ENCODE measurements at places on chromosomes 2 and 18.

DNA sequence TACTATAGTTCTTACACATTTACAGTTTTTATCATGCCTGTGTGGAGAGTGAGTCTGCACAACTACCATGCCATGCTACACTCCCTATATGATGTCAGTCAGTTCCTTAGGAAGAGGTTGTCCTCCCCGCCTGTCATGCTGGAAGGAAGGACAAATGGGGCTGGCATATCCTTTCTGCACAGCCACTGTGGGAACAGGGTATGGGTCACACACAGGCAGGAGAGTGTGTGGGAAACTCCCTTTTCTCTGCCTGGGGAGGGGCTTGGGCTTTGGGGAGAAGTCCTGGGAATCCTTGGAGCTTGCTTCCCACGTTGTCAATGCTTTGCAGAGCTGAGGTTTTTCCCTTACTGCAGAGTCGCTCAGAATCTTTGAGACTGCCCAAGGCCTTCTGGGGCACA lies 232.1 kb downstream of the PRKCE start:
- no peak for DNase-seq

- no peak for DNase-seq
These were observed 27.9 kb downstream of the COL3A1 start for GRCh38 chr2:189002079-189002478.

DNA sequence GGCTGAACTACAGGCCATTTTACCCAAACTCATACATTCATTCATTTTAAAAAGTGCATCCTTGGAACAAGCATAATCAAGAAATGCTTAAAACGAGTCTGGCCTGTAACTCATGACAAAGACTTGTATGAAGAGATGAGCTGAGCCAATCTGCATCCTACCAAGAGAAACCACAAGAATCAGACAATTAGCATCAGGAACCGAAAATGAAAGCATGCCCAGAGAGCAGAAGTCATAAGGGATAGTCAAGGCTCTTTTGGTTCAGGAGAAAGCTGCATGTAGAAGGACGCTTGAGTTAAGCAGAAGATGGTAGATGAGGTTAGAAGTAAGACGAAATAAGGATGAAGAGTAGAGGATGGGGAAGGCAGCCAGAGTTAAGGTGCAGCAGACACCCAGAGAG lies 137.0 kb upstream of the CTNNA2 start:
- no peak for DNase-seq

- no peak for DNase-seq
These were observed 110.0 kb upstream of the KLF7 start for GRCh38 chr2:207275779-207276178.

DNA sequence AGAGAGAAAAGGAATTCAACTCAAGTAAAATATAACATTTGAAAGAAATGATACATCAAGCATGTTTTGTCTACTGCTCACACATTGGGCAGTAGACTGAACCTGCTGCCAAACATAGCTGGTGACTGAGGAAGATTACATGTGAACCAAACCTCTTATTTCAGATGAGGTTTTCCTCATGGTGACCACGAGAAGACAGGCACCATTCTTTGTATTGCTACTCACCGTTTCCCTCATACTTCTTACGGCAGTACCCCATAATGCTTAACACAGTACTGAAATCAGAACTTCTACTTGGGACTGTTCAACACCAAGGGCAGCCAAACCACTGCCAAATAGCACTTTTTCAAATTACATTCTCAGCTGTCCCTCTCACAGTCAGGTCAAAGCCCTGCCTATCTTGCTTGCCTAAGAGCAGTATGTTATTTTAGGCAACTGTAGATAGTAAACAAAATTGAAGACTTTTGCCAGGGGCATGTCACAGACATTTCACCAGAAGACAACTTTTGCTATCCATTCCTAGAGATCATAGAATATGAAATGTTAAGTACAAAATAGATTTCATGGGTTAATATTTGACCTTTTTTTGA lies 167.1 kb upstream of the DOK6 start:
- DNase-seq, result no peak

DNA sequence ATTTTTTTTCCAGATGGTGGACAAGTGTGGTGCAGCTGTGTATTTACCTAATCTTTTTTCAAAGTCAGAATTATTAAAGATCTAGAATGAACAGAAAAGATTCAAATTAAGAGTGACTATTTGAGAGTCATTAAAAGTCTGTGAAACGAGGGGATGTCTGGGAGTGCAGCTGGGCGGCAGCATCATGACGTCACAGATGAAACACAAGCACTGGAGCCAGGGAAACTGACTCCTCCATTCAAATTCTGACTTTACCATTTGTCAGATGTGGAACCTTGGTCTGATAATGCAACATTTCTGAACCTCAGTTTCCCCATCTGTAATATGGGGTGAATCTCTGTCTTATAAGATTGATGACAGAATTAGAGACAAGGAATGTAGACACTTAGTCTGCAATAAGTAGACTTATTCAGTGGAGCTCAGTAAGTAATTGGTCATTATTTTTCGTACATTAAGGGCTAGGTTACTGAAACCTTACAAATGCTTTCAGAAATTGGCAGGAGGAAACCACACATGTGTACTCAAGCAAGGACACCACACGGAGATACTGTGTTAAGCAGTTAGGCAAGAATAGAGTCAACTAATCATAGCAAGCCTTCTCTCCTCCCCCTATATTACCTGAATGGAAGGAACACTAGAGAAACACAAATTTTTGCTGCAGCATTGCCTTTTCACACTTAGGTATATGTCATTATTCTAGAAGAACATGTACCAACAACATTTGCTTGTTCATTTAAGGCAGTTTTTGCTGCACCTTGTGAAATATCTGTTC lies 27.8 kb upstream of the CXXC1 start:
- DNase-seq, result no peak

GRCh38 chr2:192184349-192184748 lies 10.4 kb downstream of the TMEFF2 start:
- no peak for DNase-seq

DNA sequence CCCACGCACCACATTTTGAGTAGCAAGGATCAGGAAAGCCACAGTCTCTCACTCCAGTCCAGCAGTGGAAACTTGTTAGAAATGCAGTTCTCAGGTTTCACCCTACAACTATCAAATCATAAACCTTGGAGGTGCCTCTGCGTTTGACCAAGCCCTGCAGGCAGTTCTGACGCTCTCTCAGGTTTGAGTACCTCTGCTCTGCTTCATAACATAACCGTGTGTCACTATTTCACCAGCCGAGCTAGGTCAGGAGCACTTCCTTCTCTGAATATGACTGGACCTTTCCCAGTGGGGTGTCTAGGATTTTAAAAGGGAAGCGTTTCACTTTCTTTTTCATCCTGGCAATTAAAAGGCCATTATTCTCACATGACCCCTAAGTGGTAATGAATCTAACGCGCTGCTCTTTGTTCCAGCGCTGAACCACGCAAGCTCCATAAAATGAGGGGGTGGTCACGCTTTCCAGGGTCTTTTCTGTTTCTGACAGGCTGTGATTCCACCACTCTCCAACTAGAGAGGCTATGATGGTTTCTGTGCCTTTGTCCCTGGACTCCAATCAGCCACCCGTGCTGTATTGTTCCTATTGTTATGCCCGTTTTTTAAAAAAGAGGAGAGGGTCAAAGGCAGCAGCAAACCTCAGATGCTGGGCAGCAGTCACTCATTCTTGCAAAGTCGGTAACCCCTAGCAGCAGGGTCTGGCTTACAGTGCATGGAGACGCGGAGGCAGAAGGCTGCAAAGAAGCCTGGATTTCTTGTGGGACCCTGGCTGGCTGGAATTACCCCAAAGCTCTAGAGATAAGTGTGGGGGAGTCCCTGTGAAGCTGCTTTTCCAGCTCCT lies 75.2 kb upstream of the CTNNA2 start:
- DNase-seq, result no peak

DNA sequence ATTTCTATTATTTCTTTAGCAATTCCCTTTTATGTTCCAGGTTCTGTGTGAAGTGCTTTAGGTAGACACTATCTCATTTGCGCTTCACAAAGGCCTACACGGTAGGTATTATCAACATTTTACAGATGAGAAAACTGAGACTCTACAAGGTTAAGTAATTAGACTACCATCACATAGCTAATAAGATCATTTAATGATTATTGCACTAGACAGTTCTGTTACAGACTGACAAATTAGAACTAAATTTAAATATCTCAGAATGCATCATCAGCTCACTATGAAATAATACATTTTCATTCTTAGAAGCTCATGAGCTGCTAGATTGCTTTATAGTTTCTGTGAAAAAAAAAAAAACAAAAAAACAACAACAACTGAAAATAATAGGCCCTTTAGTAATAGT lies 37.9 kb downstream of the DARS1 start:
- DNase-seq, result no peak

- no peak for DNase-seq
These were observed 37.3 kb downstream of the MTCL1 start for GRCh38 chr18:8742387-8743361.

- no peak for DNase-seq
These were observed 1.3 kb upstream of the KCMF1 start for GRCh38 chr2:84969511-84970209.

GRCh38 chr2:163888591-163888990 lies 152.8 kb upstream of the FIGN start:
- DNase-seq, result no peak

DNA sequence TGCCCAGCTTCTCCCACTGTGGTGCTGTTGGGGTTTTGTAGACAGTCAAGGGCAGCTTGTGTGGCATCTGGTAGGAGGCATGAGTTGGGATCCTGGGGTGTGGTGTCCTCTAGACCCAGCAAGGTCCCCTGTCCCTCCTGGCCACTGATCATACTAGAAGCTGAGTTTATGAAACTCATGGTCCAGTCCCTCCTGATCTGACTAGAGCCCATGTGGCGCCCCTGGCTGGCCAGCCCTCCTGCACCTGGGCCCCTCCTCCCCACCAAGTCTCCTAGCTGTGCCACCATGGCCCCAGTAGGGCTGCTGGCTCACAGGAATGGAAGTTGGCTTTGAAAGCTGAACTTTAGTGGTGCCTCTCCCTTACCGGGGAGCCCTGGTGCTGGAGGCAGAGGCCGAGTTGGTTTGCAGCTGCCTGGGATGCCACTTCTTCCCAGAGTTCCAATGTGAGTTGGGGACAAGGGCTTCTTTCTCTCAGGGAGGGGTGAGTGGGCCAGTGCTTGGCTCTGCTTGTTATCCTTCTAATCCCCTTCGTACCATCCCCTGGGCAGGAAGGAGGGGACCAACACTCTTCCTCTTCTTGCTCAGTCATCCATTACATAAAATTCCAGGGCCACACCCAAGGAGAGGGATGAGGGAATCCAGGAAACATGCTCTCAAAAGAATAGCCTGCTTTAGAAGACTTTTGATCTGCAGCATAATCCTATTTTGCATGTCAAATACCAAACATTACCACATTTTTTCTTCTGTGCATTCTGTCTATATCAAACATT lies 37.5 kb upstream of the HAAO start:
- DNase-seq, result no peak

DNA sequence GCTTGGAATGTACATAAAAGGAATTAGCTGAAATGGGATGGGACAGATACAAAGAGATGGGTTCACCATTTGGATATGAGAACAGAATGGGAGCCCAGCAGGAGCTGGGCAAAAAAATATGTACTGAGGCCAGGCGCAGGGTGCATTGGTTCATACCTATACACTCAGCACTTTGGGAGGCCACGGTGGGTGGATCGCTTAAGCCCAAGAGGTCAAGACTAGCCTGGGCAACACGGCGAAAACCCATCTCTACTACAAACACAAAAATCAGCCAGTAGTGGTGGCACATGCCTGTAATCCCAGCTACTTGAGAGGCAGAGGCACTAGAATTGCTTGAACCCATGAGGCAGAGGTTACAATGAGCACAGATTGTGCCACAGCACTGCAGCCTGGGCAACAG lies 30.4 kb downstream of the SCN7A start:
- DNase-seq, result no peak

DNA sequence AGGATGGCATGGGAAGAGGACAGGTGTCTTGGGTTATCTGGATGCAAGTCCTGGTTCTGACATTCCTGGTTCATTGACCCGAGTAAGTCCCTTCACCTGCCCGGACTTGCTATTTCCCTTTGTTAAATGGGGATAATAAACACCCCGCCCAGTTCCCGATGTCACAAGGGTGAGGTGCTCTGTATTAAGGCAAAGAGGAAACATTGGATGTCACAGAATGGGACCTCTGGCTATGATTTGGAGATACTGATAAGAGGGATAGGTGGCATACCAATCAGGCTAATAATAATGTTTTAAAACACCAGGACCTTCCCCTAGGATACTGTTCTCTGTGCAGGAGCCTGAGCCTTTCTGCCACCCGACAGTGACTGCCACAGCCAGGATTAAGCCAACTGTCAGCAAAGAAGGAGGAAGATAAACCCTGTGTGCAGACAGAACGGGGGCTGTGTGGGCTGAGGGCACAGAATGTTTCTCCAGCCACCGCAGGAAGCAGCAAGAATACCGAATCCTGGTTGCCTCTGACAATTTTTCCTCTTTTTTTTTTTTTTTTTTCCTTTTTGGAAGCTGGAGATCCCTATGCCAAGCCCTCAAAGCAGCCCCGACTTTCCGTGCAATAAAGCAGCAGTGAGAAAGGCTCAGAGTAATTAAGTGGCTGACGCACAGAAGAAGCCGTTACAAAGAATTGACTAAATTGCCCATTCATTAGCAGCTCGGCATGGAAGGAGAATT lies 336.6 kb downstream of the SMAD2 start:
- no peak for DNase-seq

- DNase-seq, result no peak
These were observed 55.8 kb upstream of the MGAT5 start for GRCh38 chr2:134198006-134198634.

GRCh38 chr2:141923657-141924056 lies 207.2 kb downstream of the LRP1B start:
- DNase-seq, result no peak

GRCh38 chr2:48768669-48769068 lies 13.1 kb upstream of the LHCGR start:
- DNase-seq, result no peak

GRCh38 chr2:196284144-196284844 lies 112.9 kb upstream of the STK17B start:
- no peak for DNase-seq

DNA sequence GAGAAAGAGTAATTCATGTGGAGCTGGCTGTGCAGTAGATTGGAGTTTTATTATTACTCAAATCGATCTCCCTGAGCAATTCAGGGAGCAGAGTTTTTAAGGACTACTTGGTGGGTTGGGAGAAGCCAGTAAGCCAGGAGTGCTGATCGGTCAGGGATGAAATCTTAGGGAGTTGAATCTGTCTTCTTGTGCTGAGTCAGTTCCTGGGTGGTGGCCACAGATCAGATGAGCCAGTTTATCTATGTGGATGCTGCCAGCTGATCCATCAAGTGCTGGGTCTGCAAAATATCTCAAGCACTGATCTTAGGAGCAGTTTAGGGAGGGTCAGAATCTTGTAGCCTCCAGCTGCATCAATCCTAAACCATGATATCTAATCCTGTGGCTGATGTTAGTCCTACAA lies 17.0 kb upstream of the UGT1A8 start:
- no peak for DNase-seq

DNA sequence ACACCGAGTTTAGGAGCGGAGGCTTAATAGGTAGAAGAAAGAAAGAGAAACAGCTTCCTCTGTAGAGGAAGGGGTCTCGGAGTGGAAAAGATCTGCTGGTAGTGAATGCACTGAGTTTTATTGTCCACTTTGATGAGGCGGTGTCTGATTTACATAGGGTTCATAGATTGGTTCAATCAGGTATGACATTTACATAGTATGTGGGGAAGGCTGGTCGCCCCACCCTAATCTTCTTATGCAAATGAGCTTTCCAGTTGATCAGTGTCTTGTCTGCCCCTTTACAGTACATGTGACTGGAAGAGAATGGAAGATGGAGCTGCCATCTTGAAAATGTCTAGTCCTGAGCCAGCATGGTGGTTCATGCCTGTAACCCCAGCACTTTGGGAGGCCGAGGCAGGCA lies 19.9 kb upstream of the CNOT11 start:
- no peak for DNase-seq

GRCh38 chr2:54048117-54048785 lies 67.2 kb upstream of the ACYP2 start:
- DNase-seq, result no peak
